ENCODE measurements at places on chromosomes 4 and X.

GRCh38 chr4:139692309-139693012, 26.8 kb downstream of the MGST2 start:
- no peak for DNase-seq

DNA sequence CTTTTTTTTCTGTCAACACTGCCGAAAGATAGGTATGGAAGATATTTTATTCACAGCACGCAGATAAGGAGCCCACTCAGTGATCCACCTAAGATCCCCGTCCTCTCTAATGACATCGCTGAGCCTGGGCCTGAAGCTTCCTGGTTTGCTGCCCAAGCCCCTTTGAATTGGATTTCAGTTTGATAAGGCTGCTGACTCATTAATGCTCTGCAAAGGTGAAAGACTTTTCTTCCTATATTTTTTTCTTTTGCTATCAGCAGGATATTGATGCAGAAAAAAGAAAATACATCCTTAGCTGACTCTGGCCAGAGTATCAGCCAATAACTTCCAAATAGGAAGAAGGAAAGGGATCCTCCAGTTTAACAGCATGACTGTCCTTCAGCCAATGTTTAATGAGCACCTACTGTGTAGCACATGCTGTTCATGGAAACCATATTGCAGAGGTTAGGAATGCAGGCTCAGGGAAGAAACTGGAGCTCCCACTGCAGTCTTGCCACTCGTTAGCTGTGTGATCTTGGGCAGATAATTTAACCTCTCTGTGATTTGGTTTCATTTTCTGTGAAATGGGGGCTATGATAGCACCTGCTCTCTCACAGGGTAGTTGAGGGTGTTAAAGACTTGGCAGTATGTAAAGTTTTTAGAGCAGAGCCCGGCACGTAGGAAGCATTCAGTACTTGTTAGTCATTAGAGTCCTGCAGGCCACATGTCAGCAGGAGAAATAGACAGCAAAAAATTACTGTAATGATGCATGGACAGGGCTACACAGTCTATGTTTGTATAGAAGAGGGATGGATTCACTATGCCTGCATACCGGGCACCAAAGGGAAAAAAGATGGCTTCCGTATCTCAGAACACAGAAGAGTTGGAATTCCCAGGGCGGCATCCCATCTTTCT, 39.3 kb downstream of the EVC start:
- DNase-seq, result no peak

DNA sequence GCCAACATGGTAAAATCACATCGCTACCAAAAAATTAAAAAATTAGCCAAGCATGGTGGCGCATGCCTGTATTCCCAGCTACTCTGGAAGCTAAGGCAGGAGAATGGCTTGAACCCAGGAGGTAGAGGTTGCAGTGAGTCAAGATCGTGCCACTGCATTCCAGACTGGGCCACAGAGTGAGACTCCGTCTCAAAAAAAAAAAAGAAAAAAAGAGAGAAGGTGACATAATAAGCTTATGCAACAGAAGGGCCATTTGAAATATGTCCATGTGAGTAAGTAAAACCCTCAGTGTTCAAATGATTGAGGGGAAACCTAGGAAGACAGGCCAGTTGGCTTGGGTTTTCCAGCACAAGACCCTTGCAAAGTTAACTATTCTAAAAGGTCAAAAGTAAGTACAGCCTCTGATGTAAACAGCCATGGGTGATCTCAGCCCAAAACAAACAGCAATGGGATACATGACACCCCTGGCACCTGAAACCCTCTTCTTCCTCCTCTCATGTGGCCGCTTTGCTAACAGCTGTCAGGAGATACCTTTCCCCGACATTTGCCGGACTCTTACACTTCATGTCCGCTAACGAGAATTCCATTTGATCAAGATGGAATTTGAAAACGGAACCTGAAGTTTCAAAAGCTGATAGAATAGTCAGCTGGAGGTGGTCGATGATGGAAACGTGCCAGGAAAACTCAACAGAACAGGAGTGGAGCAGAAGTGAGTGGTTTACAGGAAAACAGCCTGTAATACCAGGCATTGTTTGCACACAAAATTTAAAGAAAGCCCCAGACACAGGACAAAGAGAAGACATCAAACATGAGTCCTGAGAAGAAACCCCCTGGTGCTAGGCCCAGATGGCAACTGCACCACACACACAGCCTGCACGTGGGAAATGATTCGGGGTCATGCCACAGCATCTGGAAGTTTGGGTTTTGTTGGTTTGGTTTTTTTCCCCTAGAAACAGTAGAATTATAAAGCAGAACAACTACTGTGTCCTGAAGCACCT, 93.0 kb upstream of the STS start:
- DNase-seq, result no peak

GRCh38 chr4:74217365-74217764, 59.4 kb downstream of the MTHFD2L start:
- no peak for DNase-seq

DNA sequence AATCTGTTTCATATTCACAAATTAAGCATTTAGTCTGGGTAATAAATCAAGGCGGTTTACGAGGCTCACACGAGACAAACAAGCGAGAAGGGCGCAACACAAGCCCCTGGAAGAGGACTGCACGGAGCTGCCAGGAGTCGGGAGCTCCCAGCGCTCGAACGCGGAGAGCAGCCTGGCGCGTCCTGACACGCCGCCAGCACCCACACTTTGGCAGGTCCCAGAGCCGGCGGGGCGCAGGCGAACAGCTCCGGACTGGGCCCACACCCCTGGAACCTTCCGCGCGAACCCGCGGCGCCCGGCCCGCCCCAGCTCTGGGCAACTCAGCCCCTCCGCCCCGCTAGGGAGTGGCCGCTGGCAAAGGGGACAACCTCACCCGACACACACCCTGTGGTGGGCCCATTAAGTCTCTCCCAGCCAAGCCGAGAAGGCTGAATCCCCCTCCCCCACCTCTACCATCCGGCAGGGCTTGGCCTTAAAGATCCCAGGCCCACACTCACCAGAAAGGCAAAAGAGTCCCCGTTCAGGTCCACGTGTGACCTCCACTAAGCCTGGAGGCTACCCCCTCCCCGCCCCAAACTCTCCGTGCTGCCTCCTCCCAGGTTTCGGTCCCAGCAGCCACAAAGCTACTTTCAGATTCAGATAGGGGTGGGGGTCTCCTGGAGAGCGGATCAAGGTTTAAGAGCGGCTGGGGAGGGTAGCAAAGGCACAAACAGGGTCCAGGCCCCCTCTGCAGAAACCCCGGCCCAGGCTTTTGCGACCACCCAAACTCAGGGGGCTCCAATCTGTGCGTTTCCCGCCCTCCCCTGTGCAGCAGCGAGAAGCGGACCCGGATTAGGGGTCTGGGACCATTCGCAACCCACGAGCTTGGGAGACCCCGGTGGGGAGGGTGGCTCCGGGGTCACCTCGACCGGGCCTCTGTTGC, 47.5 kb upstream of the BCOR start:
- no peak for DNase-seq

GRCh38 chr4:87502580-87503238, 26.5 kb downstream of the SPARCL1 start:
- no peak for DNase-seq

DNA sequence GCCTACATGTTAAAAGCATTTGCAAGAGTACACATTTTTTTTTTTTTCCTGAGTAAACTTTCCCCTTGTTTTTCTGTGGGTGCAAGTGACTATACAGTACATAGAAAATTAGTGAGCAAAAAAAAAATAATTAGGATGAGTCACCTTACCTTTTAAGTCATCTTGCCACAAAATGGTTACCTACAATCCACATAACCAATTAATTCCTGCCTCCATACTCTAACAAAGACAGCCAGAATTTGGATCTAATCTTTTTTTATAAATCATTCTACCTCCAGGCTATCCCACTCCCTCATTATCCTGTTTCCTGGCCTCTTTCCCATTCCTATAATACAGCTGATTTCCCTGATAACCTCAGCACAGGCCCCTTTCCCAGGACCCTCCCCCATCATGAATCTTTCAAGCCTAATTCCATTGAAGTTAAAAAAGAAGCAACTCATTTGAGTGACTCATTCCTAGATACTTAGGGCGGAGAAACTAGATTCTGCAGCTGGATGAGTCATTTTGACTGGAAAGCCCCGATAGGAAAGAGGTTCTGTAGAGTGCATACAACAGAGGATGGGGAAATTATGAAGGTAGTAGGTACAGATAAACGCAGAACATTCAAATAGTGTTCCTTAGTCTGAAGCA, 128.2 kb downstream of the C4orf51 start:
- no peak for DNase-seq

- no peak for DNase-seq
Measured at GRCh38 chrX:14801136-14801535, 71.7 kb downstream of the FANCB start.

- no peak for DNase-seq
Measured at GRCh38 chr4:109990261-109991257, 77.9 kb downstream of the EGF start.

DNA sequence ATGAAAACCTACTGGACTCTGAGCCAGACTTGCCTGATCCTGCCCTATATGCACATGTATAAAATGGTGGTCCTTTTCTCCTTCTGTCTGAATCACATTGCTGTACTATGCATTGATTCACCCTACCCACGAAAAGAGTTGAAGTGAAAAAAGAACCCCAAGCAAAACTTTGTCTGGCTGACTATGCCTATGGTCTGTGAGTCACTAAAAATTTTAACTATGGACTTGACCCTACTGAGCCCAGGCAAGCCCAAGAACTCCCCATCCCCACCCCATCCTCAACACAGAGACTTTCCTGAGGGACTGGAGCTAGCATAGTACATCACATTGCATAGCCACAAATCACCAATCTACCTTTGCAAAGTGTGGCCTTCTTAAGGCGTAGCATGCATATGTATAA, 116.6 kb upstream of the TENM3 start:
- no peak for DNase-seq

DNA sequence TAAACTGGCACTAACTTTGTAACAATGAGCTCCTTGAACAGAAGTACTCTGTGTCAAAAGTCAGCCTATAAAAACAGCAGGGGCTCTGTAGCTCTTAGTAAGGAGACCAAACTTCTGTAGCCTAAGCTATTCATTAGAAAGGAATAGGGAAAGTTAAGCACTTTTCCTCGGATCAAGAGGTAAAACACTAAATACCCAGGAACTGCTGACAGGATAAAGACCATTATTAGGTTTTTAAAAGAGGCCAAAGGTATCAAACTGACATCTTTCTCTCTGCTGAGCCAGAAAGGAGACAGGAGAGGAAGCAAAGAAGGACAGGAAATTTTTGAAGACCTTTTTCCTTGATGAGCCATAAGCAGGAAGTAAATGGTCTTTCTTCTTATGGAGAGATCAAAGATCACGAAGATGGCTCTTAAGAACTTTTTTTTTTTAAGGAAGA, 31.9 kb downstream of the ANAPC10 start:
- DNase-seq, result no peak

DNA sequence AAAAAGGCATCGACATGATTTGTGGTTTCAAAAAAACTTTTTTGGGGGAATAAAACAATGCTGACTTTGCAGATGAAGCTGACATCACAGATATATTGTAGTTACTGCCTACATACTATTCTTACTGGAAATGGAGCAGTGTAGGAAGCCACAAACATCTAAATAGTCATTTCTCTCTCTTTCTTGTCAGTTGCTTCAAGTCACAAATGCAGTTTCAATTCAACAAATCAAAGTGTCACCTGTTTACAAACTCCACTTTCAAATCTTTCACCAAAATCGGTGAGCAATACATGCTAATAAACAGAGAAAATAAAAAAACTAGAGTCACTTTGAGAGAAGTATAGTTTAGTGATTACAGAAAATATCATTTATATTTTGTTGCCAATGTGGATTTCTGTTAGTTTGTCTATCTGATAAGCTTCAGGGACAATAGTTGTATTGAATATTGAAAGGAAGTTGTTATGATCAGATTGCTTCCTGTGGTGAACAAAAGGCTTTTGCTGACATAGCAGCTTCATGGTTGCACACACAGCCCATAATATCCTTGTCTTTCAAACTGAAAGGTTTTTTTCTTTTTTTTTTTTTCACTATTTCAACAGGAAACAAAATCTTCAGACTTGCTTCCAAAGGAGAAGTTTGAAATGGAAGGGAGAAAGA, 49.7 kb upstream of the PTPN13 start:
- peak; percentile 7 for DNase-seq

DNA sequence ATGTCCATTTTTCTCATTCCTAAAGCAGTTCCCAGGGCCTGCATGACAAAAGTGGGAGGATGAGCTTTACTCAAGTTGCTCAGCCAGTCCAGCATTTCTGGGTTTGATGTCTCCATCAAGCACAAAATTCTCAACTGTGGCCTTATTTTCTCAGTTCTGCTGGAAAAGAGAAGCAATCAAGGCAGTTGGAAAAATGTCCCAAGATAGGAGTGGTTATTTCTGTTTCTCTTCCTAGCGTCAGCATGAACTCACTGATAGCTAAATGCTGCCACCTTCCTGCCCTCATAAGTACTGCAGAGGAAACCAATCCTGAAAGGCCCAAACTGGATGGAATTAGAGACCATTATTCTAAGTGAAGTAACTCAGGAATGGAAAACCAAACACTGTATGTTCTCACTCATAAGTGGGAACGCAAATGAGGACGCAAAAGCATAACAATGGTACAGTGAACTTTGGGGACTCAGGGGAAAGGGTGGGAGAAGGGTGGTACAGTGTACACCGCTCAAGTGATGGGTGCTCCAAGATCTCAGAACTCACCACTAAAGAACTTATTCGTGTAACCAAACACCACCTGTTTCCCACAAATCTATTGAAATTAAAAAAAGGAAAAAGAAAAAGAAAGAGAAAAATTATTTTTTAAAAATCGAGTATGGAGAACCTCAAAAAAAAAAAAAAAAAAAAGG, 29.6 kb downstream of the ADH7 start:
- peak; percentile 66 for DNase-seq

DNA sequence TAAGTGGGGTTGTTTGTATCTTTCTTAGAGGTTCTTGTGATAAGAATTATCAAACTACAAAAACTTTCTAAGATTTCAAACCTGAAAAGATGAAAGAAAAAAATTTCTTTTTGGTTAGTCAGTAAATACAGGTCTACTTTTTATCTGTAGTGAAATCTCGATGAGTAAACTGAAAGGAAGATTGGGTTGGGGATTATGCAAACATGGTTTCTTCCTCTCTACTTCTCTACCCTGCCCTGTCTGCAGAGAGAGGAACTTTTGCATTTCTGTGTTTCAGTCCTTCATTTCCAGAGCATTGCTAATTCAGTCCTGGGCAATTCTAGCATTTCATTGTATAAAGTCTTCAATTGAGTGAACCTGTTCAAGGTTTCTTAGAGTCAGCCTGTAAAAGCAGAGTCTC, 51.6 kb upstream of the IL2 start:
- DNase-seq, result no peak

- no peak for DNase-seq
Measured at GRCh38 chr4:177455561-177455970, 13.3 kb upstream of the AGA start.

DNA sequence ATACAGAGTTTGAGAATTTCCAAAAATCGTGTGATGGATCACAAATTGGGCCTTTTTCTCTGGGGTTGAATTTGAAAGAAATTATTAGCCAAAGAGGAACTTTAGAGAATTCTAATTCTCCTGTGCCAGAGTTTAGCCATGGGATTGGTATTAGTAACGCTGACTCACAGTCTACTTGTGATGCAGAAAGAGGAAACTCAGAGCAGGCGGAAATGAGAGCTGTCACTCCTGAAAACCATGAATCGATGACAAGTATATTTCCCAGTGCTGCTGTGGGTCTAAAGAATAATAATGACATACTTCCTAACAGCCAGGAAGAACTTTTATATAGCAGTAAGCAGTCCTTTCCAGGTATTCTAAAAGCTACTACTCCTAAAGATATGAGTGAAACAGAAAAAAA, 64.9 kb downstream of the N4BP2 start:
- peak; percentile 23 for DNase-seq

GRCh38 chrX:29691044-29691443, 524.3 kb upstream of the MAGEB2 start:
- no peak for DNase-seq

Data from CD4-positive, alpha-beta T cell treated with Interleukin-17A for 4 hours (primary cell).